ENCODE measurements at places on chromosomes 7 and 10.

- DNase-seq: no peak
Measured at GRCh38 chr10:131902691-131903090, 1.9 kb downstream of the PPP2R2D start.

GRCh38 chr7:123275036-123275753, 75.4 kb upstream of the SLC13A1 start:
- DNase-seq: no peak

GRCh38 chr7:1313613-1314012, 80.9 kb downstream of the UNCX start:
- no peak for DNase-seq

- DNase-seq: no peak
Measured at GRCh38 chr7:76244781-76245391, 43.2 kb downstream of the SRRM3 start.

GRCh38 chr7:105713488-105714465, 132.5 kb upstream of the EFCAB10 start:
- no peak for DNase-seq

- DNase-seq: no peak
Measured at GRCh38 chr7:131292141-131292905, 35.4 kb upstream of the MKLN1 start.

- no peak for DNase-seq
Measured at GRCh38 chr7:44760034-44760580, 11.5 kb downstream of the ZMIZ2 start.

- no peak for DNase-seq
Measured at GRCh38 chr7:83640240-83640639, 8.7 kb downstream of the SEMA3E start.

DNA sequence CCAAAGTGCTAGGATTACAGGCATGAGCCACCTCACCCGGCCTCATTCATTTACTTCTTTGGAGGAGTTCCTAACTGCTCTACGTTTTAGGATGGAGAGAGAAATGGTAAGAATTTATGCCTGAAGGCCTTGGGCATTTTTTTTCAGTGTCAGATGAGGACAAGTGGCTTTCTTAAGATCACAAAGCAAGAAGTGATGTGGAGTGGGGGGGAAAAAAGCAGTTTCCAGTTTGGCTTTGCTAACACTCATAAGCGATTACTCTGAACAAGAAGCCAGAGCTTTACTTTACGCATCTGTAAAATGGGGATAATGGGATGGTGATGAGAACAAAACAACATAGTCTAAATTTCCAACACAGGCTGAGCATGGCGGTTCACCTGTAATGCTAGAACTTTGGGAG, 2.6 kb upstream of the PPIA start:
- DNase-seq: no peak

DNA sequence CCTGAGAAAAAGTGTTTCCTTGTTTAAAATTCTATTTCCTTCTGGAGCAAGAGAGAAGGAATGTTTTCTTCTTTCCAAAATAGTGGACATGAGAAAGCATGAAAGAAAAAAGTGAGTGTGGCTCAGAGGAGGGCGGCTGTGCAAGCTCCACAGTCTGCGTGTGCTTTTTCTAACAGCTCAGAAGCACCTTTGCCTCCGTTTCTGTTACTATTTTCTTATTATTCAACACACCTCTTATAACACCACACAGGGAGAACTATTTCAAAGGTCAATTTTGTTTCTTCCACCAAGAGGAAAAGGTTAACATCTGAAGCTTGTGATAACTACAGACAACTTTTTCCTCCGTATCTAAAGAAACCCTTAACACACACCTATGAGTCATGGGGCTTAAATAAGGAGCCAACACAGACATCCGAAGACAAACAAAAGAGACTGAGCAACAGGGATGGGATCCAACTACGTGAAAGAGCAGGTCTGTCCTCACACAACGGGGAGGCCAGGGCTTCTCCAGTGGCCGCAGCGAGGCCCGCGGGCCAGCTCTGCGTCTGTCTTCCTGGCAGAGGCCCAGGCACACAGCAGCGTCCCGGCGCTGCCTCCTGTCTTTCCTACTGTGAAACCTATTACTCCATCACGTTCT, 36.2 kb upstream of the NCAPG2 start:
- DNase-seq: no peak

DNA sequence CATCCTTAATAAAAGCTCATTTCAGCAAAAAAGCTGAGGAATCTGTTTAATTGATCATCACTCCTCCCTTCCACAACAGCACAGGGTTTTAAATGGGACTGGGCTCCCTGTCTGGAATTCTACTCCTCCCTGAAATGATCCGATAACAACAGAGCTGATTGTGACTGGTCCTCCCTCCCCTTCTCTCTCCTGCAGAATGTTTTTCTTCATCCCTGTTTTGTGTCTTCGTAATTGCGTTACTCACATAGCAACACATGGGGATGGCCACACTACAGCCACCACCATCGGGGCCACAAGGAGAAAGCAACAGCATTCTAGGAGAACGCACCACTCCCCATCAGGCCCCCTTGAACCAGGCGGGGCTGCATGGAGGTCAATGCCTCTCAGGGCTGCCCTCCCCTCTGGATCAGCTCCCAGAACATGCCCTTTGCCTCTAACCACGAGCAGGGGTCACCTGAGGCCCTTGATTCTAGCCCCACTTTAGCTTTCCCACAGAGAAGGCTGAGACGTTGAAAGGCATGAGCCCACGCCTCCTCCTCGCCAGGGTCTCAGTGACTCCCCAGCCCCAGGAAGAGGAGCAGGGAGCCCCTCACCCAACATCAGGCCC, 152.6 kb downstream of the PLXNA4 start:
- DNase-seq: no peak

- DNase-seq: no peak
Measured at GRCh38 chr10:130039141-130039540, 71.5 kb downstream of the C10orf143 start.

DNA sequence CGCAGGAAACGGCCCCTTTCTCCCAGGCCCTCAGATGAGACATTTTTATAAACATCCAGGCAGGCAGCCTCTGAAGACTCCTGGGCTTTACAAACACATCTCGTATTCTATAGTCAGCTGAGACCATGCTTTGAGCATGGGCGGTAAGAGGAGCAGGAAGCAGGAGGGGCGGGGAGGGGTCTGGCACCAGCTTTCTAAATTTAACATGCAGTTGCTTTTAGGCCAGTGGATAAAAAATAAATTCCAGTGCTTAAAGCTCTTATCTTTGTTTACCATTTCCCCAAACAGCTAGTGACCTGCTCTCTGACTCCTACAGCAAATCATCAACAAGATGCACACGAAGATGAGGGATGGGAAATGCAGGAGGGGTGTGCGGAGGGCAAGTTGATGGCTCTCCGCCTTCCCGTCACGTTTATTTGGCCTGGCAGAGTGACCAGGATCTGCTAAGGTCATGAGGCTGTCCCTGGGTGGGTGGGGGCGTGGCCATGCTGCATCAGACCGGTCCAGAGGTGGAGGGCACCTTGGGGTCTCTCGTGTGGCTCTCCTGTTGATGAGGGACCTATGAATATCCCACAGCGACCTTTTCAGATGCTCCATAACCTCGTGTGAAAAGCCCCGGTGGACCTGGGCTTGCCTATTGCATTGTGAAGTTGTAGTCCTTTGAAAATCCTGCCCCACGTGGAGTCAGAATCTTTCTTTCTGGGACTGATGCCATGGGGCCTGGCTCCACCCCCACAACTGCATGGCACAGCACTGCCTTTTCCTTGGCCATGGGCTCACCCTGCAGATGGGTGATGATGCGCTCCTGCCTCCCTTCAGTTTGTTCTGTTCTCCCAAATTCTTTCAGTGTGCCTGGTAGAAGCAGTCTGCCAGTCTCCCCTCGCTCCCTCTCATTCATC, 67.5 kb downstream of the PARP12 start:
- peak; percentile 48 for DNase-seq

DNA sequence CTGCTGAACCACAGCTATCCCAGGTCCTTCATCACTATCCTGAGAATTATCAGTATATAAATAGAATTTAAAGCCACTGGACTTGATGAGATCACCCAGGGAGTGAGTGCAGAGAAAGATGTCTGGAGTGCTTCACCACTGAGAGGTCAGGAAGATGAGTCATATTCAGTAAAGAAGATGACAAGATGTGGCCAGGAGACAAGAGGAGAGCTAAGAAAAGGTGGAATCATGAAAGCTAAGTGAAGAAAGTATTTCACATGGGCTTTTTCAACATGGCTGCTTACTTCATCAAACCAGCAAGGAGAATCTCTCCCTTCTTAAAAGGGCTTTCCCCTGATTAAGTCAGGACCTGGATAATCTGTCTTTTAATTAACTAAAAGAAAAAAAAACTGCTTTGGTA, 9.1 kb upstream of the PRKAR2B start:
- peak; percentile 86 for DNase-seq

DNA sequence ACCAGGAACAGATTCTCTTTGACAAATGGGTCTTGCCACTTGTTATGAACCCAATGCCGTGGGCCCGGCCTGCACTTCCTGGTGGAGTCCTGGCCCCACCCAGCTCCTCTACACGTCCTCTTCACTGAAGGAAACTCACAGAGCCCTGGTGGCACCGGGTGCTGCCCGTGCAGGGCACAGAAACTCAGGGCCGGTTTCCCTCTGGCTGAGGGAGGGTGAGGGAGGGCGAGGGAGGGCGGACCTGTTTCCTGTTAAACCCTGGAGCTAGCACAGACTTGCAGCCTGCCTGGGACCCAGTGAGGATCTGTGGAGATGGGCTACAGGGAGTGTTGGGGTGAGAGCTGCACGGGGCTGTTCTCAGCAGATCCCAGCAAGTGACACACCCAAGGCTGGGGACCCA, 596.3 kb downstream of the PTPRN2 start:
- DNase-seq: no peak

- DNase-seq: peak; percentile 84
Measured at GRCh38 chr10:127977357-127978009, 70.6 kb downstream of the PTPRE start.

DNA sequence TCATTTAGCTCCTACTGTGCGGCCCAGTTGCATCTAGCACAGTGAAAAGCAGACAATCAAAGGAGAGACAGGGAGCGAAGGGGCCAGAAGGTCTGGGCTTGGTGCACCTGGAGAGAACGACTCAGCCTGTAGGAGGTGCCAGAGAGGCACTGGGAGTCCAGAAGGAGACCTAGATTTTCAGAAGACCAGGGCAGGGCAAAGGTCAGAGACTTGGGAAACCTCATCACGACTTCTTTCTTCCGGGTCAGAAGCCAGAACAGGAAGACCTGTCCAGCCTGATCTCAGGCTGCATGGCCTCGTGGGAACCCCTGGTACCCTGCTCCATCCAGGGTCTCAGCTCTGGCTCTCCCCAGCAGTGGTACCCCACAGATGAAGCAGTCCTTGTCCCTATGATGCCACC, 5.2 kb downstream of the AGAP3 start:
- peak; percentile 55 for DNase-seq

DNA sequence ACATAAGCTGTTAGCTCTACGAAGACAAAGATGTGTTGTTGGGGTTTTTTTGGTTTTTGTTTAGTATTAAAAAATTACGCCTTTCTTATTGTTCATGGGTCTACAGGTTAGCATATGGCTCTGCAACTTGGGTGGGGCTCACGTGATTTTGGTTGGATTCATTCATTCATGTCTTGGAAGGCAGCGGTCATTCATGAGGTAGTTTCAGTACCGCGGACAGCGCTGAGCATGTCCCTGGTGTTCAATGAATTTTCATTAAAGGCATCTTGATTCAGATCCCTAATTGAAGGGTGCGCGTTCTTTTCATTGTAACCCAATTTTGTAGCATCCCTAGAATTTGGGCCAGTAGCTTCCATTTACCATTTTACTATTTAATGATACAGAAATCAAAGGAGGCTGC, 42.9 kb upstream of the TCERG1L start:
- DNase-seq: peak; percentile 6

DNA sequence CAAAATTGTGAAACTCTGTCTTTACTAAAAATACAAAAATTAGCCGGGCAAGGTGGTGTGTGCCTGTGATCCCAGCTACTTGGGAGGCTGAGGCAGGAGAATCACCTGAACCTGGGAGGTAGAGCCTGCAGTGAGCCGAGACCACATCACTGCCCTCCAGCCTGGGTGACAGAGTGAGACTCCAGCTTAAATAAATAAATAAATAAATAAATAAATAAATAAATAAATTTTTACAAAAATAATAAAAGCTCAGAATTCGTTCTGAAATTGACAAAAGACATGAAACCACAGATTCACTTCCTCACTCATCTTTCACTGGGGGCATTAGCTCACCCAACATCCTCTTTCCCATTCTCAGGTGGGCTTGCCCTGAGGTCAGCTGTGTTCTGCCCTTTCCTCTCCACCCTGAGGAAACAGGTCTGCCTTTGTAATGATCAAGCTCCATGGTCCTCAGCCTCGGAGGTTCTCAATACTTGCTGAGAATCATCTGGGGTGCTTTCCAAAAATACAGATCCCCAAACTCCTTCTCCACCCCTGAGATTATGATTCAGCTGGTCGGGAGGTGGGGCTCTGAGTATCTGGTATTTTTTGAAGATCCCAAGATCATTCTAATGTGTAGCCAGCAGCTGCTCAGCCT, 29.2 kb upstream of the APBB1IP start:
- DNase-seq: no peak

- DNase-seq: no peak
Measured at GRCh38 chr7:90710466-90710850, 114.3 kb downstream of the CDK14 start.

- DNase-seq: no peak
Measured at GRCh38 chr7:43655584-43655983, 72.7 kb downstream of the STK17A start.

DNA sequence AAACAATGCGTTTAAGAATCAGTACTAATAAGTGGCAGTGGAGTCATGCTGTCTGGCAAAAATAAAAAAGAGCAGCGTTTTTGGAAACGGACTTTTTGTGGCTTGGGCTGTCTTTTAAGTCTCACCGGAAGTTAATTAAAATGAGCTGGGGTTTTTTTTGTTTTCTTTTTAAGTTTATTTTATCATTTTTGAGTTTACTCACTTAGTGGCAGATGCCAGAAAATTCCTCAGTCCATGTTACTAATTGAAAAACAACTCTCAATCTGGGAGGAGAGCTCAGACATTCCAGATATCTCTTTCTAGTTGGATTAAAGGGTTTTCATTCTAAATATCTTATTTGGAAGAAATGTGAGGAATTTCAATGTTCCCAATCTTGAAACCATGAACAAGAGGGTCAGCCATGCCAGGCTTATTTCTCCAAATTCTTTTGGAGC, 133.8 kb upstream of the AGR3 start:
- no peak for DNase-seq

DNA sequence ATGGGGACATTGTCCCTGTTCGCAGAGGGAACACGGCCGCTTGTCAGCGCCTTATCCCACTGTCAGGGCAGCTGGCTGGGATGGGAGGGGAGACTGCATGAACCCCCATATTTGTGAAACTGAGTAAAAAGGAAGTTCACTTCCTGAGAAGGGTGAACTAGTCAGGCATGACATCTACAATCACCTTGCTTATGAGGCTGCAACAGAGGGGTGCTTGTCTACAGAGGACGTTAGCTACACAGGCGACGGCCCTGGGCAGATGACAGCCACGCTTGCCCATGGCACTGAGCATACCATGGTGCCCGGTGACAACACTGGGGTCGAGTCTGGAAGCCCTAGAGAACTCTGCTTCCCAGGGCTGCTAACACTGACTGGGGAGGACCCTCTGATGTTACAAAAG, 46.0 kb upstream of the KDM7A start:
- no peak for DNase-seq

DNA sequence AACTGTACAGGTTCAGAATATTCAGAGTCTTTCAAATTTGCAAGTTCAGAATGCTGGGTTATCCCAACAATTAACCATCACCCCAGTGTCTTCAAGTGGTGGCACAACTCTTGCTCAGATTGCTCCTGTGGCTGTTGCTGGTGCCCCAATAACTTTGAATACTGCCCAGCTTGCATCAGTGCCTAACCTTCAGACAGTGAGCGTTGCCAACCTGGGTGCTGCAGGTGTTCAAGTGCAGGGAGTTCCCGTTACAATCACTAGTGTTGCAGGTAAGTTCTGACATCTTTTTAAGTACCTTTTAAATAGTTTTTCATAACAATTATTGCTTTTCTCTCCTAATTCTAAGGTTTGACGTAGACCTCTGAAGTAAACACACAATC, 2.7 kb downstream of the SP4 start:
- no peak for DNase-seq

Data from ACHN (cell line).